ENCODE measurements at places on chromosomes 4 and X. TPM values are rescaled to one million over a fixed set of nuclear protein-coding genes. Genes with fewer than 3 reads are reported as not detected.

Gene PIN4
- total RNA-seq, result 6.8 TPM

- DNase-seq, result peak; percentile 77
Measured at GRCh38 chr4:2084316-2084715, 25.2 kb downstream of the NAT8L start.

Gene TMEM187
- 8.7 TPM for total RNA-seq

- DNase-seq, result no peak
Measured at GRCh38 chr4:55409468-55410171, 13.9 kb downstream of the TMEM165 start.

GRCh38 chrX:109629310-109629709 is 4.3 kb upstream of the KCNE5 start:
- DNase-seq, result no peak

Gene KCND1
- 1.3 TPM for total RNA-seq

- no peak for DNase-seq
Measured at GRCh38 chr4:74038086-74038424, 434 bp downstream of the CXCL3 start.

Gene SPANXA1
- not detected for total RNA-seq

Gene CXCL1
- 9.5 TPM for total RNA-seq

GRCh38 chr4:131337936-131338335 is 1811.2 kb upstream of the PCDH10 start:
- no peak for DNase-seq

GRCh38 chr4:74410272-74410671 is 34.7 kb upstream of the AREG start:
- no peak for DNase-seq

- no peak for DNase-seq
Measured at GRCh38 chr4:122612540-122612939, 8.3 kb downstream of the IL21 start.

DNA sequence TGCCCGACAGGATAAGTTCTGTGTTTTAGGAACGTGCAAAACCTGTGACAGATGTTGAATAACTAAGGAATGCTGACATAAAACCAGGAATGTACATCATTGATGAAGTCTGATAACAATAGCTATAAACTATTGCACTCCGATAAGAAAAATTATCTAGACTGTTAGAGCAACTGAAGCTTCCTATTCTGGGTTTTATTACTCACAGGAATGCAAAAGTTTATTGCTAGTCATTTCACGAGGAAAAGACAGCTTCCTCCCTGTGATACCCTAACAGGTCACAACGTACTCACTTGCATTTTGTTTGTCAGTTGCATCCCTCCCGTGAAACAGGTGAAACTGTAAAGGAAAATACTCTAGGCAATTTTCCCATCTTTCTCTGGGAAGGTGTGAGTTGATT is 65.9 kb downstream of the CLDN22 start:
- DNase-seq, result no peak

All from mesenteric fat pad (tissue), 1 donor.